Ovary (tissue), 10 donors: ENCODE measurements at places on chromosomes 5 and 9. TPM values are rescaled to one million over a fixed set of nuclear protein-coding genes. Genes with fewer than 3 reads are reported as not detected.

The CLTA gene
- 196 TPM for total RNA-seq

The RAPGEF6 gene
- 15.6 TPM for total RNA-seq

The SV2C gene
- total RNA-seq: 0.92 TPM

The PCDHA8 gene
- 0.52 TPM for total RNA-seq

The AIF1L gene
- 2.4 TPM for total RNA-seq

The ANXA2R gene
- 2.7 TPM for total RNA-seq

The ANKRD18B gene
- total RNA-seq: not detected

The SLC27A4 gene
- total RNA-seq: 17.3 TPM

The ECSCR gene
- total RNA-seq: 6.6 TPM

The SLU7 gene
- 34.5 TPM for total RNA-seq

The SPAAR gene
- total RNA-seq: 0.97 TPM

The STPG3 gene
- total RNA-seq: not detected

The ORM2 gene
- total RNA-seq: 0.82 TPM

The PIP5KL1 gene
- 1.9 TPM for total RNA-seq

The RNF20 gene
- 38.6 TPM for total RNA-seq

The PLAC8L1 gene
- not detected for total RNA-seq

The RAD17 gene
- 21.3 TPM for total RNA-seq

The SVEP1 gene
- 5.1 TPM for total RNA-seq

The WNK2 gene
- 1.5 TPM for total RNA-seq

The GCNT1 gene
- total RNA-seq: 3.4 TPM

The NCS1 gene
- 46.7 TPM for total RNA-seq

The SPINK6 gene
- not detected for total RNA-seq

The DNAH5 gene
- 1.0 TPM for total RNA-seq

The ZNF883 gene
- total RNA-seq: 3.8 TPM

The ZCCHC7 gene
- total RNA-seq: 28.4 TPM

The ADAMTSL1 gene
- 13.4 TPM for total RNA-seq

The KCNV2 gene
- not detected for total RNA-seq

The PCDHA13 gene
- total RNA-seq: 0.48 TPM

The DEPDC1B gene
- total RNA-seq: 1.1 TPM

The FRMD3 gene
- 4.7 TPM for total RNA-seq

The AP3B1 gene
- 38.8 TPM for total RNA-seq

The PIP5K1B gene
- 1.4 TPM for total RNA-seq

The PTGR1 gene
- total RNA-seq: 21.5 TPM

The IFNA21 gene
- total RNA-seq: not detected

The ZNF608 gene
- 20.4 TPM for total RNA-seq

The S1PR3 gene
- total RNA-seq: 6.2 TPM

The SCGB3A2 gene
- not detected for total RNA-seq

The SLC22A5 gene
- total RNA-seq: 8.7 TPM

The IFNA13 gene
- total RNA-seq: not detected

The PCDHB9 gene
- total RNA-seq: 5.2 TPM

The EXOC3 gene
- total RNA-seq: 67.4 TPM

The AGPAT2 gene
- 16.3 TPM for total RNA-seq

The OBP2B gene
- total RNA-seq: 0.33 TPM

The IRX2 gene
- not detected for total RNA-seq
